NCI-H2081 (cell line): ENCODE measurements at places on chromosomes 5 and 9.

DNA sequence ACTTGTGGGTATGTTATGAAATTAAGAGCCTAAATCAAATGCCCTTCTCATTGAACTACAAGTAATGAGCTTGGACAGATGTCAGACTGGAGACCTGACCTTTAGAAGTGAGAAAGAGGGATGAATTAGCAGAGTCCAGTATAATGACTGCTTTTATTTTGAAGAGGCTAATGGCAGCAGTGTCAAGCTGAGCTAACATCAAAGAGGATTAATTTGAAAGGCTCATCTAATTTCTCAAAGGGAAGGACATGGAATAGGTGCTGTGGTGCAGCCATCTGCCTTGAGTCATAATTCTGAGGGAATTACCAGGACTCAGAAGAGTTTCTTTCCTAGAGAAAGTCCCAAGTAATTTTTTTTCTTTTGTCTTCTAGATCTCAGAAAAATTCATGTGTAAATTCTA, 57.6 kb downstream of the FAM81B start:
- no peak for DNase-seq

DNA sequence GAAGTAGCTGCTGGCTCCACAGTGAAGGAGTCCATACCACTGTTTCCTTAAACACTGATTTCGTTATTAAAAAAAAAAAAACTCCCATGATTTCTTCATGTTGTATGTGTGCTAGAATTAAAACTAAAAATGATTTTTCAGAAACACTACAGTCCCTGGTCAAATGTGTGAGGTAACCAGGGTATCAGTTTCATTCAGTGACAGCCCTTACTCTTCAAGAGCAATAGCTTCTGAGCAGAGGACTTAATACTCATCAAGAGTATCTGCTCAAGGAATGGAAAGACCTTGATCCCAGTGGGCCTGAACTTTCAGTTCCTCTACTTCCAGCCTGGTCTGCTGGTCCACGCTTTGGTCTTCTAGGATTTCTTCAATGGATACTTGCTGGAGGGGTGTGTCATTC, 95.1 kb downstream of the BNC2 start:
- no peak for DNase-seq

- DNase-seq: no peak
These were observed 45.2 kb upstream of the ANKRD31 start for GRCh38 chr5:75281716-75282465.

GRCh38 chr9:29213417-29214153, 1640.3 kb upstream of the C9orf72 start:
- DNase-seq: peak; percentile 91

- peak; percentile 34 for DNase-seq
These were observed 544 bp upstream of the ERCC6L2 start for GRCh38 chr9:95874989-95875304.

GRCh38 chr5:119402555-119402954, 46.7 kb downstream of the TNFAIP8 start:
- no peak for DNase-seq

DNA sequence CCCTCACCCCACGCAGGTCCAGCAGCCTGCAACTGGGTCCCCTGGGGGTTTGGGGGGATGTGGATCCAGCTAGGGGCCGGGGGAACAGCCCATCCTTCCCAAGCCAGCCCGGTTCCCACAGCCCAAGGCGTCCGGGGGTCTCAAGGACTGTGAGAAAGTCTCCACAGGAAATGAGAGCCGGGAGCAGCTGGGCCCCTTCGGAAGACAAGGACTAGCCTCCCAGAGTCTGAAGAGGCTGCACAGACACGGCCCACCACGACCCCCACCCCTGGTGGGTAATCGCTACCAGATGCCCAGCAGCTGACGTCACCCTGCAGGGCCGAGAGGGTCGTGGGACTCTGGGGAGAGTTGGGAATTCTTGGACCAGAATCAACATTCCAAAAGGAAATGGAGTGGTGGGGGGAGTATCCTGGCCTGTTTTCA, 10.5 kb downstream of the SH2D3C start:
- no peak for DNase-seq

GRCh38 chr5:72441094-72441723, 66.0 kb downstream of the ZNF366 start:
- DNase-seq: no peak

- no peak for DNase-seq
These were observed 118.5 kb upstream of the FSTL4 start for GRCh38 chr5:133730866-133731265.

DNA sequence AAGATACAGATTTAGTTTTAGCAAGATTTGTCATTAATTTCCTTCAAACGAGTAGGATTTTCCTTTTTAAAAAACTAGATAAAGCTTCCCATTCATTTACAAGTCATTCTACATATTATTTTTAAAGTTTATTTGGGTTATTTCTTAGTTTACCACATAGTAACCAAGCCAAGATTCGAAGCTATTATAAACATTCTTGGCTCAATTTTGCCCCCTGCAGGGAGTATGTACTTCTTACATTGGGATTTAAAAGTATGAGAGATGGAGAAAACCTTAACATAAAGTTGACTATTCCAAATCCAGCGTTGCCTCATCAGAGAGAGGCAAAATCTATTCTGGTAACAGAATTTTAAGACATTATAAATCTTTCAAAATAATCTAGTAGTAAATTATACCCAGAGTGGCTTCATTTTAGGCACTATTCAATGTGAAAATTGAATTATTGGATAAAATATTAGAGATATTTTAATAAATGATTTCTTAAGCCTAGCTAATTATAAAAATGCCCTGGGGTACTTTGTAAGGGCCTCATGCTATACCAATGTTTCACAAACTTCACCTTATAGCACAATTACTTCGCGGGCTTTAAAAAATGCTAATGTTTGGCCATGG, 39.1 kb downstream of the FBN2 start:
- DNase-seq: peak; percentile 41

DNA sequence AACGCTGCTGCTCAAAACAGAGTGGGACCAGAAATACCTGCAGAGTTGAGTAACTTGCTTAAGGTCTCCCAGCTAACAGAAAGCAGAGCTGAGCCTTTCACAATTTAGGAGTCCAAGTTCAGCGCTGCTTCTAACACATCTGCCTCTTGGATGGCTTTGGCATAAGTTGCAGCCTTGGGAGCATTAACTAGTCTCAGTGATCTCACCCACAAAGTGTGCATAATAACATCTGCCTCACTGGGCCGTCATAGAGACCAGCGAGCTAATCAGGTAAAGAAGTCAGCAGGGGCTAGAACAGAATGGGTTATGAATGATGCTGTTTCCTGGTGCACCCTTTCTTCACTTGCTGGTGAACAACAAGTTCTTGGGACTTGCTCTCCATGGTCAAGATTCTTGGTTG, 36.5 kb downstream of the WWC1 start:
- DNase-seq: no peak

DNA sequence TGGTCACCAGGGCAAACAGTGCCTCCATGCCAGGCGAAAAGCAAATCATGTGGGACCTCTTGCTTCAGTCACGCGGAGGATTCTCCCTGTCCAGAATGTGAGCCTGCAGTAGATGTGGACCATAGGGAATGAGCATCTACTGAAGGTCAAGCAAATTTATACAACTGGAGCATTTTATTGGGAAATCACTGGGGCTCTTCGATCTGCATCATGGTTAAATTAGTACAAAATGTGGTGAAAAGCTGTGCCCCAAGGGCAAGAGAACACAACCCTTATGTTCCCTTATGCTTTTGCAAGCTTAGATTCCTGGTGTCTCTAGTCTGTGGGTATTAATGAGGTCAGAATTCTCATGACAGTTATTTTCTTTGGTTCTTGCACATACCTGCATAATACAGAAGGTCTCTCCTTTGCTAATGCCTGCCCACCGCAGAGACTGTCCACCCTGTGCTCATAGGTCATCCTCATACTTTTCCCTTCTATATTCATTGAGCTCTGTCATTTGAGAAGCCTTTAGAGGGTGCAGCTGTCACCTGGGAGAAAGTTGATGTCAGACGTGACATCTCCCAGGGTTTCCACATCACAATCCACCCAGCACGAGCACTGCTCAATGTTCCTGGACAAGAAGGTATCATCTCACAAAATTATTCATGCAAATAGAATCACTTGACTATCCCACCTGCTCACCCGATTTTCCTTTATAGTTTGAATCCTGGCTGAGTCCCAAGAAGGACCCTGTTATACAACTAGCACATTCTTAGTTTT, 111.7 kb downstream of the NXNL2 start:
- no peak for DNase-seq

- no peak for DNase-seq
These were observed 50.1 kb upstream of the ZNF608 start for GRCh38 chr5:124796495-124796894.

GRCh38 chr5:77143998-77144836, 57.1 kb upstream of the ZBED3 start:
- peak; percentile 51 for DNase-seq

DNA sequence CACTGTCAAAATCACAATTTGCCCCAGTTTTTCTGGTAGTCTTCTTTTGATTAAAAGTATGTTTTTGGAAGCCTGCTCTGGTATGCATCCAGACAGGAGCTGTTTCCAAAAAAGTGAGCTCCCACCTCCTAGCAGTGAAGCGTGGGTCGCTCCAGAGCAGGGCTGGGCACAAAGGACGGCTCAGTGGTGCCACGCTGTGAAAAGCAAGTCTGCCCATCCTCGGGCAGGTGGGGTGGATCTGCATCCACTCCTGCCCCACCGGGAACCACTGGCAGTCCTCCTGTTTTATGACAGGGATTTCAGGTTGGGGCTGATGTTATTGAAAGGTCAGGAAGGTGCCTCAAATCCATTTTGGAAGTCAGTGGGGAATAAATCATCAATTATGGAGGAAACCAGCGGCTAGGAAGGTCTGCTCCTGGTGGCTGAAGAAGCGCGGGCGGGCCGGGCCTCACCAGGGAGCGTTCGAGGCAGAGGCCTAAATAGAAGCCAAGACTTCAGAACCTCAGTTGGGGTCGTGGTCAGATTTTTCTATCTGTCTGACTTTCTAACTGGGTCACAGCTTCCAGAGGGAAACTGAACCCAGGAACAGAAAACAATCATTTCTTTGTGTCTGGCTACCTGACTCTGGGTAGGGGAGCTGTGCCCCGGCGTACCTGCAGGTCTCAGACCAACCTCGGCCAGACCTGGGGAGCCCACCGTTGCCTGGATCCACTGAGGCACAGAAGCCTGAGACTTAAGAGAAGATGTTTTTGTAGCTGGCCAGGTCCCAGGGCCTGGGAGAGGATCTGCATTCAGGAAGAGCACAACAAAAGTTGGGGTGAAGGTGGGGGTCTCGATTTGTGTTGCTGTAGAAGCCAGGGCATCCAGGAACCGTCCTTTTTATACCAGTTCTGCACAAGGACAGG, 168.1 kb downstream of the PAX5 start:
- DNase-seq: no peak

DNA sequence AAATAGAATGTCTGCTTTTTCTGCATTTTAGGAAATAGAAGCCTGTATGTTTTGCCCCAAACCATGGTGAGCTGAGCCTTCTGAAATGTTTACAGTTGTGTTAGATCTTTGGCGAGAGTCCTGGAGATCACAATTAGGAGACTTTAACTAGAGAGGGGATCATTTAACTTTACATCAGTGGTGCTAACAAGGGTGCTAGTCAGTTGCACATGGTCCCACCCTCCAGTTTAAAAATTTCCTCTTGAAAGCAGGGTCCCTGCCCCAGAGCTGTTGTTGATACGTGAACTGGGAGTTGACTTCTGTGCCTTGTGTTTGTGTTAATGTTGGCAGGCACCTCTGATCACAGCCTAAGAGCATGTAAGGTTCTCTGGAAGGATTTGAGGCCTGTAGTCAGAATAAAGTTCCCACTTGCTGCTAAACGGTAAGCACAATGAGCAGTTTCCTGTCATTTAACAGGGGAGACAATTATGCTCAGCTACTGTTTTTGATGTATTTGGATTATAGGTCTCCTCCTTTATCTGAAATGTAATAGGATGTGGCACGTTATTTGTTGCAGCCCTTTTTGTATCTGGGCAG, 43.7 kb downstream of the RASGRF2 start:
- DNase-seq: no peak

GRCh38 chr9:126700903-126701812, 87.4 kb downstream of the LMX1B start:
- no peak for DNase-seq

DNA sequence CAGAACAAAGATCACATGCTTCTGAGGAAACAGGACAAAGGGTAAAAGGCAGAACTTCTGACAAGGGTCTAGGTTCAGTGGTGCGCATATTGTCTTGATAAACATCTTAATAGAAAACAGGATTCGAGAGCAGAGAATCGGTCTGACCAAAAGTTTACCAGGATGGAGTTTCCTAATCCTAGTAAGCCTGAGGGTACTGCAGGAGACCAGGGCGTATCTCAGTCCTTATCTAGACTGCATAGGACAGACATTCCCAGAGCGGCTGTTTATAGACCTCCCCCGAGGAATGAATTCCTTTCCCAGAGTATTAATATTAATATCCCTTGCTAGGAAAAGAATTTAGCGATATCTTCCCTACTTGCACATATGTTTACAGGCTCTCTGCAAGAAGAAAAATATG, 32.4 kb upstream of the TNFSF8 start:
- no peak for DNase-seq

DNA sequence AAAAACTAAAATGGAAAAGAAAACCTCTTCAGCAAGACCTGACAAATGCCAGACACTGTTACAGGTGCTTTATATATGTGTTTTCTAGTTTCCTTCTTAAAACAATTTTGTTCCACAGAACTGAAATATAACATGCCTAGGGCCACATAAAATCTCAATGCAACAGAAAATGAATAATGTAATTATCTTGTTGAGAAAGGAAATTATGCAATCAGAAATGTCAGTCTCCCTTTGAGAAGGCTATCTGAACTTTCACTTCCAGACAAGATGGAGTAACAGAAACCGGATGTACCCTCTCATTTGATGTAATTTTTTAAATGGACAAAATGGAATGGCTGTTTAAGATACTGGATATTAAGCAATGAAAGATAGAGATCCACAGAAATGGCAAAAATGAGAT, 79.2 kb downstream of the AGTPBP1 start:
- no peak for DNase-seq

- no peak for DNase-seq
These were observed 631.9 kb downstream of the PSAT1 start for GRCh38 chr9:78928625-78929405.

DNA sequence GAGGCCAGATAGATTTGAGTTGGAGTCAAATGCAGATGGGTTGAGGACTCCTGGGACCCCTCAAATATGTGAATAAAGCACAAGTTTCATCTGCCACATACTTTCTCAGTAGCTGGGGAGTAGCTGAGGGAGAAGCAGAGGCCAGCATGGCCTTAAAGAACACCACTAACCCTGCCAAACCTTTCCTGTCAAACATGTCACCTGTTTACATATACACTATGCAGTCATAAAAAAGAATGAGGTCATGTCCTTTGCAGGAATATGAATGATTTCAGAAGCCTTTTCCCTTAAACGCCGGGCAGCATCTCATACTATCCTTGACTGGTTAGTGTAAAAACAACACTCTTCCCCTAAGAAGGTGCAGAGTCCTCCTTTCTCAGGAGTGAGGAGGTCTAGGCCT, 25.2 kb upstream of the HSD17B4 start:
- DNase-seq: no peak

GRCh38 chr9:92685022-92685421, 15.1 kb upstream of the IPPK start:
- no peak for DNase-seq

GRCh38 chr5:102418531-102418930, 80.3 kb downstream of the SLCO6A1 start:
- no peak for DNase-seq
